Stimulated activated CD4-positive, alpha-beta T cell treated with anti-CD3 and anti-CD28 coated beads, Interleukin-1b, Interleukin-23, amount 100 ng/mL, for 24 hours (primary cell): ENCODE measurements at places on chromosomes 2 and 18.

GRCh38 chr2:189221811-189222467 lies 42.4 kb upstream of the COL5A2 start:
- DNase-seq, result no peak

GRCh38 chr18:55446996-55447671 lies 140.9 kb downstream of the TCF4 start:
- no peak for DNase-seq

DNA sequence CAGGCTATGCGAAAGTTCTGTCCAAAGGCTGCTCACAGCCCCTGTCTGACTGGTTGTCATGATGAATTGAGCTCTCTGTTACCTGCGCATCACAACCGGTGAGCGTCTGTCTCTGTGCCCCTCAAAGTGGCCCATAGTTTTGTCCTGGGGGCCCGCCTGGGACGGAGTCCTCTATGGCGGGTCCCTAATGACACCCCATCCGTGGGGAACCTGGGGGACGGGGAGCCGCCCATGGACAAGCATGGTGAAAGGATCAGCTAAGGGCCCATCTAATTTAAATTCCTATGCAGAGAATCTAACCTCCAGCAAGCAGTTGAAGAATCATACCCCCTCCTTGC lies 473 bp downstream of the ELMOD3 start:
- no peak for DNase-seq

GRCh38 chr2:14554849-14555545 lies 77.5 kb upstream of the LRATD1 start:
- no peak for DNase-seq

- DNase-seq, result no peak
These were observed 56.3 kb upstream of the ZDBF2 start for GRCh38 chr2:206218156-206218555.

GRCh38 chr18:36303211-36303844 lies 5.8 kb downstream of the FHOD3 start:
- DNase-seq, result no peak

DNA sequence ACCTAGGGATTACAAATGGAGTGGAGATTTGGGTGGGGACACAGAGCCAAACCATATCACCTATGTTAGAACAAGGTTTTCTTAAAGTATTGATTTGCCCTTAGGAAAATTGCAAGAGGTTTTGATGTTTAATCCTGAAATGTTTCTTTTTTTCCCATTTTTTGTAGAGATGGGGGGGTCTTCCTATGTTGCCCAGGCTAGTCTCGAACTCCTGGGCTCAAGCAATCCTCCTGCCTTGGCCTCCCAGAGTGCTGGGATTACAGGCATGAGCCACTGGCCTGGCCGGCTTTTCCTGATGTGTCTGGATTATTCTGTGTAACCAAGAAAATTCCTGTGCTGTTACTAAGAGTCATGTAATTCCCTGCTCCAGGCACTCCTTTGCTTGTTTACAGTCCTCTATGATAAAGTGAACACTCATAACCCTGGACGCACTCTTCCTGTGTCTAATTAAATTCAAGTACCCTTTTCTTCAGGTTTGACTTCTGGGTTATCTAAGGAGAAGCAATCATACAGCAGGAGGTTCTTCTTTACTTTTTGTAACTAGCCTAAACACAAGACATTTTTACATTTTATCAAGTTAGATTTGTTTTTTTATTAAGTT lies 15.0 kb upstream of the CTDP1 start:
- DNase-seq, result no peak

DNA sequence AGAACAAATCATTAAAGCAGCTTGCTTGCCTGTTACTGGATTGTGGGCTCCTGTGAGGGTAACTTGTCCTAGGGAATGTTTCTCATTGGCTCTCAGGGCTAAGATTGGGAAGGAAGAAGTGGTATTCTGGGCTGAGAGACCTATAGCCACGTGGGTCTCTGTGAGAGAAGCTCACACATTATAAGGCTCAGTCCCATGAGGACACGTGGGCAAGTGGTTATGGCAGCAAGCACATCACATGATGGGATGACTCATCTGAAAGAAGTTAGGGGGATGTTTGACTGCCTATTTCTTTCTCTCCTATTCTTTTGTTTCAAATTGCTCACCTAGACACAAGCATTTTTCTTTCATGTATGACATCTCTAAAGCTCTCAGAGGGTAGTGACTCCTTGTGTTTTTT lies 418.0 kb upstream of the ST6GAL2 start:
- no peak for DNase-seq

DNA sequence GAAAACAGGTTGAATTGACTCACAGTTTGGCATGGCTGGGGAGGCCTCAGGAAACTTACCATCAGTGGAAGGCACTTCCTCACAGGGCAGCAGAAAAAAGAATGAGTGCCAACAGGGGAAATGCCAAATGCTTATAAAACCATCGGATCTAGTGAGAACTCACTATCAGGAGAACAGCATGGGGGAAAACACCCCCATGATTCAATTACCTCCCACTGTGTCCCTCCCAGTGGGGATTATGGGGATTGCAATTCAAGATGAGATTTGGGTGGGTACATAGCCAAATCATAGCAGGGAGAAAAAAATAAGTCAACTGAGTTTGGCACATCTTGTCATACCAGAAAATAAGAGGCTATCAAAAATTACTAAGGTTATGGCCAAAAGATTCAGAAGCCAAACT lies 96.3 kb downstream of the TRIP12 start:
- no peak for DNase-seq

- DNase-seq, result no peak
These were observed 1.8 kb upstream of the TBR1 start for GRCh38 chr2:161414042-161415033.

- DNase-seq, result no peak
These were observed 105.8 kb downstream of the SOCS6 start for GRCh38 chr18:70394672-70395071.

DNA sequence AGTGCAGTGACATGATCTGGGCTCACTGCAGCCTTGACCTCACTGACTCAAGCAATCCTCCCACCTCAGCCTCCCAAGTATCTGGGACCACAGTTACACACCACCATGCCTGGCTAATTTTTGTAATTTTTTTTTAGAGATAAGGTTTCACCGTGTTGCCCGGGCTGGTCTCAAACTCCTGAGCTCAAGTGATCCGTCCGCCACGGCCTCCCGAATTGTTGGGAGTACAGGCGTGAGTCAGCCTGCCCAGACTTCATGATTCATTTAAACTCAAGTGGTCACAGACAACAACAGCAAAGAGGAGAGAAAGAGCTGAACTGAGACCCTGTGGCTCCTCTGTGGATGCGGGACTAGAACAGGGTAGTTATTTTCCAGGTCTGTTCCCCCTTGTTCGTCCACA lies 83.0 kb downstream of the TSHZ1 start:
- DNase-seq, result no peak

DNA sequence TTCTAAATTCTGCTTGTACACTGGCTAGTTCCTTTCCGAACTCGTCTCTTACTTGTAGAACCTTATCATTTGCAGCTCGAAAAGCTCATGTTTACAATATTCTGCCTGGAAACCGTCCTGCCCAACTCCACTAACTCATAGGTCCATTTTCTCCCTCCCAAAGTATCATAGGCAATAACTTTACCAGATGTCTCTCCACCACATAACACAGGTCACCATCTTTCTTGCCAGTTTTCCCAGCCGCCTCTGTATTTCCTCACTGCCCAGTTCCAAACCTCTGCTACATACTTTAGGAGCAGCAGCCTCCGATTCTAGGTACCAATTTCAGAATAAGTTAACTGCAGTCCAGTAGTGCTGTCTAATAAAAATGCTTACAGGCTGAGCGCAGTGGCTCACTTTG lies 259.5 kb downstream of the GLI2 start:
- no peak for DNase-seq
